ENCODE measurements at places on chromosomes 12 and 14. TPM values are rescaled to one million over a fixed set of nuclear protein-coding genes. Genes with fewer than 3 reads are reported as not detected.

DNA sequence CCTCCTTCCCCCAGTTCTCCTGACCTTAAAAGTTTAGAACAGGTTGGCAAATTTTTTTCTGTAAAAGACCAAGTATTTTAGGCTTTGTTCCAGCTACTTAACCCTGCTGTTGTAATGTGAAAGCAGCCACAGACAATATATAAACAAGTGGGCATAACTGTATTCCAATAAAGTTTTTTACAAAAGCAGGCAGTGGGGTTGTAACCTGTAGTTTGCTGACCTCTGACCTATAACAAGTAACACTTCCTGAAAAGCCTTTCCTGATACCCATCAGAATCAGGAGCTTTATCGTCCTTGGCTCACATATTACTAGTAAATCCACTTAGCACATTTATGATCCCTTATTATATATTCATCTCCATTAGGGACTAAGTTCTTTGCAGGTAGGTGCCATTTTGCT, 13.1 kb upstream of the SMARCC2 start:
- no peak for DNase-seq

The ZNF385A gene
- 12.4 TPM for polyA plus RNA-seq

The MGAT4C gene
- polyA plus RNA-seq, result 7.2 TPM

DNA sequence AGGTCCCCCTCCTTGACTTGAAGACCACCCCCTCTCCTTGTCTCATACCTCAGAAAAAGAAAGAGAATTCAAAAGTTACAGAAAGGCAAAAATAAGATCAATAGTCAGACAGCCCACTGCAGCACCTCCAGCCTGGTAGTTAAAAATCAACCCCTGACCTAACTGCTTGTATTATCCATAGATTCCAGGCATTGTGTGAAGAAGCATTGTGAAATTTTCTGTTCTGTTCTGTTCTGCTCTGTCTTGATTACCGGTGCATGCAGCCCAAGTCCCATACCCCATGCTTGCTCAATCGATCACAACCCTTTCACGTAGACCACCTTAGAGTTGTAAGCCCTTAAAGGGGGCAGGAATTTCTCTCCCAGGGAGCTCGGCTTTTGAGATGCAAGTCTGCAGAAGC, 5.8 kb upstream of the DHRS7 start:
- DNase-seq, result no peak

DNA sequence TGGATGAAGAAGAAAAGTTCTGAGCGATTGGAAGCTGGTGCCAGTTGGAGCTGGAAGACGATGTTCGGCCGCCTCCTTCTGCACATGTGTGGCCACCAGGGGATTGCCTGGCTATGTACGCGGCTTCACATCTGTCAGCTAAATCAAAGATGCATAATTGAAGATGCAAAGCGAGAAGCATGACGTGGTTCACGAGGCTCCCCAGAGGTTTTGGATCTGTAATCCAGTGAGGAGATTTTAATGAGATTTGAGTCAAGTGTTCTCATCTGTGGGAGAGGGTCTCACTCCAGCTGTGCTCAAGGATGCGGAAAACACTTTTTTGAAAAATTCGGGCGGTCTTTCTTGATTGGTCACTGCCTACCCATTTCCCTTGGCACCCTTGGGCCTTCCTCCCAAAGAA, 94.6 kb downstream of the PAX9 start:
- DNase-seq, result no peak

GRCh38 chr12:55072083-55072482, 52.3 kb downstream of the NEUROD4 start:
- DNase-seq, result no peak

The OAS2 gene
- 8.0 TPM for polyA plus RNA-seq

- DNase-seq, result no peak
Observed at GRCh38 chr12:123388177-123388950, 4.4 kb downstream of the KMT5A start.

DNA sequence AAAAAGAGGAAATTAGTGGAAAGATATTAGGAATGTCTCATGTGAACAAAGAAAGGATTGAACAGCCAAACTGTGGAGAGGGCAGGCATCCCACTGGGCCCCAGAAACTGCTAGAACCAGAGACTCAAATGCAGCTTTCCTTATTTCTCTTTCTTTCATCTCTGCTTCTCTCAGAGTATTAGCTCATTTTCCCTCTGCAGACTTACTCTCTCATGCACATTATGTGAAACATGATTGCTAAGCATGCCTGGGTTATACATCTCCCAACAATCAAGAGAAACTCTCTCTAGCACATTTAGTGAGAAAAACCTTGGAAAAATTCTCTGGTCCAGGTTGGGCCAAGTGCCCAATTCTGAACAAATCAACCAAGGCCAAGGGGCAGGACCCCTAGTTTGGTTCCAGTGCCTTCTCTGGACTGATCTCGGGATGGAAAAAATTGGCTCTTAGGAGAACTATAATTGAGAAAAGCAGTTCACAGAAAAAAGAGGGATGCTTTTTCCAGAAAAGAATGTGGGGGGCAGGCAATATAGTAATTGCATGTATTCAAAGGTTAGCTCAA, 313.1 kb downstream of the RAD51B start:
- no peak for DNase-seq

- DNase-seq, result peak; percentile 53
Observed at GRCh38 chr14:92922883-92923743, at the start of gene CHGA. CHGA (plus strand) TSS chr14:92923150; CDS start chr14:92923360, 210 bp downstream.

DNA sequence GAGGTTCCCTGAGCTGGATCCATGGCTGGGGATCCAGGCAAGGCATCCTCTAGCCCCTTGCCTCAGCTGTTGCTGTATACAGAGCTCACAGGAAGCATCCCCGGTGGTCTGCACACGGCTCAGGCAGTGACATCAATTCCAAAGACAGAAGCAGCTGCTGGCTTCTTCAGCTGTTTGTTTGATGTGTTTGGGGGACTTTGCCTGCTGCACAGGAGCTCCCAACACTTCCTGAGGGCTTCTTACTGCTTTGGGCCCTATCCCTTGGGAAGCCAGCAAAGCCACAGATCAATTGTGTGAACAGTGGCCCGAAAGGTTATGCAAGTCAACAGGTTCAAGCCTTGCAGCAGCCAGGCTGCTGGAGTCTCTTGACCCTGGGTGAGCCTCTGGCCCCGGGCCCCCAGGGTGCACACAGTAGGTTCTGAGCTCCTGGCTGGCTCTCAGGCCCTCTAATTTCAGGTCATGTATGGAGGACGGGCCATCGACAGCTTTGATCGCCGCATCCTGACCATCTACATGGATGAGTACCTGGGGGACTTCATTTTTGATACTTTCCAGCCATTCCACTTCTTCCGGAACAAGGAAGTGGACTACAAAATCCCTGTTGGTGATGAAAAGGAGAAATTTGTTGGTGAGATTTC, 42.6 kb downstream of the CCDC92 start:
- no peak for DNase-seq

The NID2 gene
- polyA plus RNA-seq, result 88.9 TPM

The SLC5A8 gene
- polyA plus RNA-seq, result 1.4 TPM

- DNase-seq, result no peak
Observed at GRCh38 chr12:121628037-121628436, 1.7 kb downstream of the ORAI1 start.

DNA sequence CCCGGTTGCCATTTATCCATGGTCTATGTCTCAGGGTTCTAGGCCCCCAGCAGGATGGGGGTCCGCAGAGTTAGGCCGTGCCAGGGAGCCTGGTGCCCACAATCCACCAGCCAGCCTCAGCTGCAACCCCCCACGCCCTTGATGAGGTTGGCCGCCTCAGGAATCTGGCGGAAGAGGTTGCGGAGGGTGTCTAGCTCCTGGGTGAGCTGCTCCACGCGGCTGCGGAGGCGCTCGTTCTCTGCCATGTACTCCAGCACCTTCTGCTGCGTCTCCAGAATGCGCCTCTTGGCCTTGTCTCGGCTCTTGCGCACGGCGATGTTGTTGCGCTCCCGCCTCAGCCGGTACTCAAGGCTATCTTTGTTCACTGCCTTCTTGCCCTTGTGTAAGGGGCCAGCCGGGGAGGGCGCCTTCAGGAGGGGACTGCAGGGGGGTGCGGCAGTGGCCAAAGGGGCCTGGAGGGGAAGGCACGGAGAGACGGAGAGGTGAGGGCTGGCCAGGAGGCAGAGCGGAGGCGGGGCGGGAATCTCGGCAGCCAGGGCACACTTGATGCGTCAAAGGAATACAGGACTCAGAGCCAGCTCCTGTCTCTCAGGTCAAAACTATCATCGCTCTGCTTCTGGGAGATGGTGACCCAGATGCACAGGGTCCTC, 1.6 kb downstream of the CEBPE start:
- no peak for DNase-seq

The GUCY2C gene
- polyA plus RNA-seq, result 0.29 TPM

The NINJ2 gene
- 1.5 TPM for polyA plus RNA-seq

The CARMIL3 gene
- polyA plus RNA-seq, result 2.0 TPM

DNA sequence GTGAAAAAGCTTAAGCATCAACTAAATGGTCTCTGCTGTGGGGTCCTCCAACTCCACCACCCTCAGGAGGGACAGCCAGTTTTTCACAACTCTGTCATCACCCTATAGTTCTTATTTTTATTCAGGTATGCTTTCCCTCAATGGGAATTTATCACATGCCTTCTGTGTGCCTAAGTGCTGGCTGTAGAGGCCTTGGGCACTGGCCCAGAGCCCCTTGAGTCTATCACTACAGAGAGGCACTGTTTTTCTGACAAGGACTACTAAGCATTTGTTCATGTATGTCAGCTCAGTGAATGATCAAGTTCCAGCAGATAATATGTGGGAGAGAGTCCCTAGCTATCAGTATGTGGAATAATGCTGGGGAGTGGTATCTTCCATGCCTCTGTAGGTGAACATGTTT, 463.9 kb downstream of the NPAS3 start:
- DNase-seq, result no peak

DNA sequence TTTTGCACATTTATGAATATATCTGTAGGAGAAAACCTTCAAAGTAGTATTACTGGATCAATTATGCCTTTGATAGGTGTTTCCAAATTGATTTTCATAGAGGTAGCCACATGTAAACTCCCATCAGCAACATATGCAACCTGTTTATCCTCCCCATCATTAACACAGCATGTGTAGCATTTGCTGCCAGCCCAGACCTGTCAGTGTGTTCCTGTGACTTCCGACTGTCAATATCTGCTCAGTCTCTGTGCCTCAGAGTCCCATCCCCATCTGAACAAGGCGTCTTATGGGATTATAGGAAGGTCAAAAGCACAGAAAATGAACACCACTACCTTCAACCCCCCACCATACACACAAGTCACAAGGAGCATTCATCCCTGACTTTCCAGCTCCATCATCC, 9.5 kb upstream of the CAPRIN2 start:
- no peak for DNase-seq

Measured in left renal pelvis (tissue), 4 donors.